Muscle of leg (tissue), 16 donors: ENCODE measurements at places on chromosomes 7 and 10. TPM values are rescaled to one million over a fixed set of nuclear protein-coding genes. Genes with fewer than 3 reads are reported as not detected.

GRCh38 chr7:139328375-139328774 lies 12.8 kb upstream of the FMC1 start:
- no peak for DNase-seq
- H3K4me3 ChIP-seq, result no peak overlapping the region
- no peaks in the 10 kb centered on the region for H3K4me1 ChIP-seq
- H3K36me3 ChIP-seq, result no peaks in the 10 kb centered on the region
- H3K27ac ChIP-seq, result no peak overlapping the region

GRCh38 chr10:21174715-21175495 lies 277.8 kb upstream of the NEBL start:
- peaks cover 15% of the 10 kb centered on the region for H3K4me1 ChIP-seq
- no peaks in the 10 kb centered on the region for H3K36me3 ChIP-seq
- no peak for DNase-seq
- H3K27me3 ChIP-seq, result peaks cover 40% of the 10 kb centered on the region
- peak overlapping the region; percentile 43 for H3K4me3 ChIP-seq

GRCh38 chr10:25017154-25017590 lies 760 bp downstream of the THNSL1 start:
- no peaks in the 10 kb centered on the region for H3K27me3 ChIP-seq
- H3K4me3 ChIP-seq, result peak overlapping the region; percentile 80
- DNase-seq, result no peak
- peak overlapping the region; percentile 99 for H3K27ac ChIP-seq

GRCh38 chr7:116446212-116446855 lies 53.2 kb upstream of the CAV2 start:
- H3K4me1 ChIP-seq, result no peaks in the 10 kb centered on the region
- no peak overlapping the region for H3K4me3 ChIP-seq
- H3K27me3 ChIP-seq, result no peaks in the 10 kb centered on the region
- no peaks in the 10 kb centered on the region for H3K36me3 ChIP-seq

GRCh38 chr7:209906-210305 lies 17.5 kb downstream of the FAM20C start:
- DNase-seq, result no peak
- peaks cover 52% of the 10 kb centered on the region for H3K36me3 ChIP-seq
- H3K4me3 ChIP-seq, result no peak overlapping the region
- no peak overlapping the region for H3K27ac ChIP-seq
- peaks cover 12% of the 10 kb centered on the region for H3K4me1 ChIP-seq

GRCh38 chr7:75621124-75621523 lies 117.6 kb downstream of the HIP1 start:
- no peaks in the 10 kb centered on the region for H3K27me3 ChIP-seq
- no peak overlapping the region for H3K27ac ChIP-seq
- H3K36me3 ChIP-seq, result no peaks in the 10 kb centered on the region
- H3K4me1 ChIP-seq, result peaks cover 13% of the 10 kb centered on the region
- no peak overlapping the region for H3K4me3 ChIP-seq
- DNase-seq, result peak; percentile 55

DNA sequence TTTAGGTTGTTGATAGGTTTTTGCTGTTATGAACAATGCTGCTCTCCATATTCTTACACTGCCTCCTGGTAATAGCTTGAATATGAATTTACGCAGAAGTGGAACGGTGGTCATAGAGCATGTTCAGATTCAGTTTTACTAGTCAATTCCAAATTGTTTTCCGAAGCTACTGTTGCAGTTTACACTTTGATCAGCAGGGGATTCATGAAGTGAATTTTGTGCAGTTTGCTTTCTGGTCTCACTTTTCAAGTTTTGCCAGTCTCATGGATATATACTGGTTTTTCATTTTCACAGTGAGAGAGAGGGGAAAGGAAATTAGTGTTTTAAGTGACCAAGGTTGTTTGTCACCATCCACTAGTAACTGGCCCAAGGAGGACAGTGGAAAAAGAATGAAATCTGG lies 171.3 kb downstream of the PRKCQ start:
- no peaks in the 10 kb centered on the region for H3K27me3 ChIP-seq
- no peak for DNase-seq
- H3K4me3 ChIP-seq, result no peak overlapping the region
- H3K27ac ChIP-seq, result no peak overlapping the region

DNA sequence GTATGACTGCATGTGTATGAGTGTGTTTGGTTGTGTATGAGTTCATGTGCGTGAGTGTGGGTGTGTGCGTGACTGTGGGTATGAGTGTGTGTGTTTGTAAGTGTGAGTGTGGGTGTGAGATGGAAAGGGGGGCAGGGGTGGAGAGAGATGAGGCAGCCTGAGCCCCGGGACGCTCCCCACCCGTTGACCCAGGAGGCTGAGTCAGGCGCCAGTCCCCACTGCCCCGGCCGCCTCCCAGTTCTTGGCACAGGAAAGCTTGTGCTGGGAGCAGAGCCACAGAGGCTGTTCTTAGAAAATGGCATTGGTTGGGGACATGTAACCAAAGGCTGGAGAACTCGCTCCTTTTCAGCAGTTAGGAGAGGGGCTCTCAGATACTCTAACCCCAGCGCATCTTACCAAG lies 27.8 kb upstream of the NUB1 start:
- no peak for DNase-seq
- H3K36me3 ChIP-seq, result no peaks in the 10 kb centered on the region
- no peak overlapping the region for H3K27ac ChIP-seq

GRCh38 chr10:103888113-103888841 lies 29.7 kb downstream of the STN1 start:
- peak overlapping the region; percentile 60 for H3K27ac ChIP-seq
- H3K4me3 ChIP-seq, result no peak overlapping the region

DNA sequence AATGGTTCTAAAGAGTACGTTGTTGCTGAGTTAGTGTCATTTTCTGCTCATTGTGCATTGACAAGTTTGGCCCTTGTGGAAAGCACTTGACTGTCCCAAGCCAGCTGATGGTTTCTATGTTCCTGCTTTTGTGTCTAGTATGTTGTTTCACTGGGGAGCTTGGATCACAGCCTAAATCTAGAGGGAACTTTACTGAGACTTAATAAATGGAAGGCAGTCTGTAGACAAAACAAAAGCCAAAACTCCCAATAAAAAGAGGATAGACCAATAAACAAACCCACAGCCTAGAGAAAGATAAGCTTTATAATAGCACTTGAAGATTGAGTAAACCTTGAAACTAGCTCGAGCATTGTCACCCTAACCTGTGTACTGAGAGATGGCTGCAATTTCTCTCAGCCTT lies 196.8 kb downstream of the ADRA2A start:
- H3K36me3 ChIP-seq, result no peaks in the 10 kb centered on the region
- H3K27me3 ChIP-seq, result peaks cover 4% of the 10 kb centered on the region
- no peak for DNase-seq
- peaks cover 11% of the 10 kb centered on the region for H3K4me1 ChIP-seq
- H3K27ac ChIP-seq, result no peak overlapping the region
- no peak overlapping the region for H3K4me3 ChIP-seq

- H3K27me3 ChIP-seq, result no peaks in the 10 kb centered on the region
- H3K4me1 ChIP-seq, result no peaks in the 10 kb centered on the region
- no peak overlapping the region for H3K4me3 ChIP-seq
- DNase-seq, result peak; percentile 23
- H3K36me3 ChIP-seq, result no peaks in the 10 kb centered on the region
These were observed 120.6 kb downstream of the LRRC4 start for GRCh38 chr7:127910670-127911069.

DNA sequence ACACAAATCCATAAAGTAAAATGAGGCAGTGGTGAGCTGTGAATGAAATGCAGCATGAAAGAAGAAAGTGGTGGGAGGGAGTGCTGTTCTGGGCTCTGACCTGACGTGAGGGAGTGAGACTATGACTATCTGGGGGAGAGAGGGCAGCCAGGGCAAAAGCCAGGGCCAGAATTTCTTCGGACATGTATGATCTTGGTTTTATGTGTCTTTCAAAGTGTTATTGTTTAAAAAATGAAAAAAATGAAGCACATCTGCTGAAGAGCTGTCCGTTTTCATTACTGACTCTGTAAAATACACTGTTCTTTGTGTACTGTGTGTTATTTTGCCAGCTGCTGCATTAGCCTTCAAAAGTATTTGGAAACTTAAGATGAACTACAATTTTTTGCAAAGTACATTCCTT lies 70.2 kb upstream of the KLF14 start:
- H3K4me3 ChIP-seq, result no peak overlapping the region
- no peaks in the 10 kb centered on the region for H3K36me3 ChIP-seq
- peak overlapping the region; percentile 50 for H3K27ac ChIP-seq
- H3K4me1 ChIP-seq, result peaks cover 7% of the 10 kb centered on the region

DNA sequence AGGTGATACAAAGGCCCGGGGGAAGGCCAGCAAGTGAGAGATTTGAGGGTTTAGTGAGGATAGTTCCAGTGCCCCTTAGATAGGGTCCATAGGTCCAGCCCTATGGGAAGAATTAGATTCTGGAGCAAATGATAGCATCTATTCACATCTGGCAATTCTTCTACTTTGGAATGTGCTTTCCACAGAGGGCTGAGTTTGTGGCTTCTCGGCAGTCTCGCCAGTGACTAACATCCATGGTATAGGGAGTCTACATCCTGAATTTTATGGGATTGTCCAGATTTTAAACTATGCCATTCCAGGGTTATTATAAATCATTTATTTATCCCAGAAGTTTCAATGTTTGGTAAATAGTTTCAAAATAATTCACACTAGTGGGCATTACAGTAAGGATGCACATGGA lies 207.3 kb upstream of the ADO start:
- H3K27ac ChIP-seq, result no peak overlapping the region
- no peaks in the 10 kb centered on the region for H3K36me3 ChIP-seq
- no peaks in the 10 kb centered on the region for H3K27me3 ChIP-seq
- H3K4me3 ChIP-seq, result no peak overlapping the region
- no peaks in the 10 kb centered on the region for H3K4me1 ChIP-seq
- DNase-seq, result no peak

The PGAM2 gene
- 412 TPM for total RNA-seq

The PSMA2 gene
- total RNA-seq, result 116 TPM

The SUV39H2 gene
- 14.7 TPM for total RNA-seq

The ICA1 gene
- 4.7 TPM for total RNA-seq

The ACHE gene
- total RNA-seq, result 21.5 TPM

The CRTAC1 gene
- total RNA-seq, result 0.27 TPM

The WIPF3 gene
- 6.1 TPM for total RNA-seq

The PIK3AP1 gene
- total RNA-seq, result 2.3 TPM

The SND1 gene
- total RNA-seq, result 91.0 TPM

The PRLHR gene
- total RNA-seq, result not detected
